ENCODE measurements at places on chromosomes 2 and 18. TPM values are rescaled to one million over a fixed set of nuclear protein-coding genes. Genes with fewer than 3 reads are reported as not detected.

The FNDC4 gene
- 12.4 TPM for total RNA-seq

The PLEKHH2 gene
- 67.2 TPM for total RNA-seq

The DOK6 gene
- total RNA-seq: 1.0 TPM

The SCN3A gene
- total RNA-seq: 0.64 TPM

The PJVK gene
- total RNA-seq: 6.9 TPM

The HK2 gene
- 19.9 TPM for total RNA-seq

GRCh38 chr2:343355-343754, 55.5 kb upstream of the ALKAL2 start:
- DNase-seq: no peak

DNA sequence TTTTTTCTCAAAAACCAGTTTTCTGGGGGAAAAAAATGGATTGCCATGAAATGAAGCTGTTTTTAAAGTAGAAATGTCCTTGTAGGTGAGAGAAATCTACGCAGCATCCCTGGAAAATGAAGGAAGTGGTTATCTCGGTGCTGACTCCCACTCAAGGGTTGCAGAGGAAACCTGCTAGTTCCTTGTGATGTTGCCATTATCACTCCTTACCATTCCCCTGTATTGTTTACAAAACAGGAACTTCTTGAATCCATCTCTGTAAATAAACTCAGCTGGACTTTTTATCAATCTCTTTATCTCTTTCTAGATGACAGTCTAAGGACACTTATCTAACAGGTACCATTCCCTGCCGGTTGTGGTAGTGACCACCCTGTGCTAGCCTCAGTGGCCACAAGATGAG, 61.2 kb downstream of the FEZ2 start:
- DNase-seq: no peak

DNA sequence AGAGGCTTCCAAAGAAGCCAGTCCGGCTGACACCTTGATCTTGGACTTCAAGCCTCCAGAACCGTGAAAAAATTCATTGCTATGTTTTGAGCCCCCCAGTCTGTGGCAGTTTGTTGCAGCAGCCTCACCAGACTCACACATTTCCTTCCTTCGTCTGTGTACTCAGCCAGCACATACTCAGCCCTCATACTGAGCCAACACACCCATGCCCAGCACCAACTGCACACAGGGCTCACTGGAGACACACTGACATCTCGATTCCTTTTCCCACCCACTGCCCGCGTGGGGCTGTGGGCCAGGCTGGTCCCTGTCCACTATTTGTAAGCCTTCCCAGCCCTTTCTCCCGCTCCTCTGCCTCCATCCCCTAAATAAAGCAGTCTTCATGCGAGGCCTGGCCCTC, 24.1 kb upstream of the NMUR1 start:
- DNase-seq: no peak

DNA sequence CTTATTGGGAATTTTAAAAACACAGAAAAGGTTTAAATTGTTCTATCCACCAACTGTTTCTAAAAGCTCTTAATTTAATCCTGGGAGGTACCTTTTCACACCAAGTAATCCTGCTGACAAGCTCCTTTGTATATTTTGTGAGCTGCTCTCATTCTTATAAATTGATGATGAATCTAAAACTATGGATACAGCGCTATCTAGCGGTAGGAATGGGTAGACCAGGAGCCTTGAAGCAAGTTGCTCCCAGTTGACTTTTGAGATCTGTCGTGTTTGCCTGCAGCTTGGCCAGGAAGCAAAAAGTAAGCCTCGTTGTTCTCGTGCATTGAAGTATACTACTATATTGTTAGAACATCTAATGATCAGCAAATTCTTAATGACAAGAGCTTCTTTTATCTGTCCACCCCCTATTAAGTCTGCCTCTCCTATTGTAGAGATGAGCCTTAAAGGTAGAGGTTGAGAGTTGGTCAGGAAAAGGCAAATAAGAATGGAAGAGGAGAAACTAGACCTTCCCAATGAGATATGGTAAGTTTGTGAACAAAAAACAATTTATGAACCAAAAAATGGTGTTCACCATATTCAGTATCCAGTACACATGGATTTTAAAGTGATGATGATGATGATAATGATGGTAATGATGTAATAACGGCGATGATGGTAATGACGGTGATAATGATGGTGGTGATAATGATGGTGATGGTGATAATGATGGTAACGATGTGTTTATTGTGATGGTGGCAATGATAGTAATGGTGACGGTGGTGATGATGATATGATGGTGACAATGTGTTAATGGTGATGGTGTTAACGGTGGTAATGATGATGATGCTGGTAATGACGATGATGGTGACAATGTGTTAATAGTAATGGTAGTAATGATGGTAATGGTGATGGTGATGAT, 212.1 kb upstream of the NCKAP5 start:
- peak; percentile 39 for DNase-seq

GRCh38 chr2:188511346-188511745, 219.7 kb downstream of the GULP1 start:
- DNase-seq: no peak

- no peak for DNase-seq
These were observed 20.2 kb downstream of the LGALSL start for GRCh38 chr2:64474121-64474571.

DNA sequence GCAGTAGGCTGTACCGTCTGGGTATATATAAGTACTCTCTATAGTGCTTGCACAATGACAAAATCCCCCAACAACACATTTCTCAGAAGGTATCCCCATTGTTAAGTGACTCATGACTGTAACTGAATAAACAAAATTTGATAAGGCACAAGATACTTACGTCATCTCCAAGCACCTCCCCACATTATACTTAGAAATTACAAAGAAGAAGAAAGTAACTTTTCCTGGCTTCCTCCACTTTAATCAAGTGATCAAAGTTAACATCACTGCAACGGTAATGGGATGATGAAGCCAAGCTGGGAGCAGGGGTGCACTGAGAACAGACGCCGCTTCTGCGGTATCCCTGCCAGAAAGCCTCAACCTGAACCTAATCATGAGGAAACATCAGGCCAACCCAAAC, 9.7 kb downstream of the TNS1 start:
- DNase-seq: no peak

- no peak for DNase-seq
These were observed 6.5 kb upstream of the MAL start for GRCh38 chr2:95018861-95019550.

GRCh38 chr2:3703236-3703756, at the start of gene DCDC2C:
Gene DCDC2C, plus strand, starts transcription at chr2:3703575. Its CDS starts 177 bp downstream, at chr2:3703752.
- no peak for DNase-seq

GRCh38 chr18:23540867-23541266, 37.6 kb downstream of the RMC1 start:
- DNase-seq: no peak

DNA sequence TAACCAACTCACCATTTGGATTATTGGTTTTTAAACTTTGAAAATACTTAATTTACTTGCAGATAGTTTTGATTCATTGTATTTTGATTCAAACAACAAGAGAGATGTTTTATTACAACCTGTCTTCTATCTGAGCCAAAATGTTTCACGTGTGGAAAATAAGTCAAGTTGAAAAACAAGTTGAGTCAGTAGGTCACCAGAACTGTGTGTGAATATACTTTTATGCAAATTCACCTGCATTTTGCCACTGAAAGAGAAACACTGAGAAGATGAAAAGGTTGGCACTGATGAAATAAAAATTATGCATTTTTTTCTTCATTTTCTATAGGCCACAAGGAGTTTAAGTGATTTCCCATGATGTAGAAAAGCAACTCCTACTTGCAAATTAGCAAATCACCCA, 68.3 kb downstream of the ICOS start:
- DNase-seq: no peak

DNA sequence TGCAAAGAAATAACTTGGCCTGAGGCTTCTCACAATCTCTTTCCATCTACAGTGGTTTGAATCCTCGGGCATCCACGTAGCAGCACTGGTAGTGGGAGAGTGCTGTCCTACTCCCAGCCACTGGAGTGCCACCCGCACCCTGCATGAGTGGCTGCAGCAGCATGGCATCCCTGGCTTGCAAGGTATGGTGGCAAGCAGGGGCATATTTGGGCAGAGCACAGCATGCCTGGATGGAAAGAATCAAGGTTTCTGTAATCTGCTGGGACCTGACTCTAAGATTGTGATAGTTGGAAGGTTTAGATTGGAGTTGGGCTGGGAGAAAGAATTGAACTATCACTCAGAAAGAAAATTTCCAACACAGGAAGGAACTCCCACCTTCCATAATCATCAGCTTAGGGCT, 4.0 kb downstream of the CAD start:
- no peak for DNase-seq

DNA sequence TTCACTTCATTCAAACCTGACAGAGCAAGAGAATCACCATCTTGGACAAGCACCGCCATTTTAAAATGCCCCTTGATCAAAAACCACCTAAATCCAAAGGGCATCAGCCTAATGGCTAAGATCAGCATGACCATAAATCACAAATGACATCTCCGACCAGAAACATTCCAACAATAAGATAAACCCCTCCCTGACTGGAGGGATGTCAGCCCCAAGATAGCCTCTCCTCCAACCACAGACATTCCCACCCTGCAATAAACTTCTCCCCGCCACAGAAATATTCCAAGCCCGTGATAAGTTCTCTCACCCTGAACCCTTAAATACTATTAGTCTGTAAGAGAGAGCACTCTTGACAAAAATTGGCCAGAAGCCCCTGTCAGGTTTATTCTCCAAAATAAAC, 21.6 kb upstream of the LYPD1 start:
- DNase-seq: no peak
